ENCODE measurements at places on chromosomes 1 and 21.

DNA sequence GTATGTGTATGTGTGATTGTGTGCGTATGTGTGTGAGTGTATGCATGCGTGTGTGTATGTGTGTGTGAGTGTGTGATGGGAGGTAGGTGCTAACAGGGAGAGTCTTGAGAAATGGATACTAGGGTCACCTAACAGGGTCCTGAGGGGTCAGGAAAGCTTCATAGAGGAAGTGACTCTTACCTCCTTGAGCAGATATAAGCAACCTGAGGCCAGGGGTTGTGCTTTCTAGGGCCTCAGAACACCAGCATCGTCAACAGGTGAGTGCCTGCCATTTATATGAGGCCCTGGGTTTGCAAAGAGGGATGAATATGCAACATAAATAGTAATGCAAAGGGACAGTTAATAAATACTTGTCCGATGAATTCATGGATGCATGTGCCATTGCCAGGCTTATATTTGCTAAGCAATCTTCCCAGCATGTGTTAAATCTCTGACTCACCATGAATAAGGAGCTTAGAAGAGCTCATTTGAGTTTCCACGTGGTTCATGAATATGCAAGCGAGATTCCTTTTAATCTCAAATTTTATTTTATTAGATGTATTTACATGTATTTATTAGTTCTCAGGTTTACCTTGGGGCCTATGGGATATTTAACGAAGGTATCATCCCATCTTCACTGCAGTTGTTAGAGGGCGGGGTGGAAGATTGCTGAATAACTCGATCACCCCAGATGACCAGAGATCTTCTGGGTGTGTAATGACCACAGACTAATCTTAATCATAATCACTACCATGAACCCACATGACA, 438.3 kb downstream of the CAMTA1 start:
- no peak for DNase-seq

- DNase-seq = no peak
Observed at GRCh38 chr1:47468709-47469389, 31.0 kb downstream of the FOXD2 start.

- no peak for DNase-seq
Observed at GRCh38 chr1:213618094-213618493, 369.7 kb upstream of the PROX1 start.

DNA sequence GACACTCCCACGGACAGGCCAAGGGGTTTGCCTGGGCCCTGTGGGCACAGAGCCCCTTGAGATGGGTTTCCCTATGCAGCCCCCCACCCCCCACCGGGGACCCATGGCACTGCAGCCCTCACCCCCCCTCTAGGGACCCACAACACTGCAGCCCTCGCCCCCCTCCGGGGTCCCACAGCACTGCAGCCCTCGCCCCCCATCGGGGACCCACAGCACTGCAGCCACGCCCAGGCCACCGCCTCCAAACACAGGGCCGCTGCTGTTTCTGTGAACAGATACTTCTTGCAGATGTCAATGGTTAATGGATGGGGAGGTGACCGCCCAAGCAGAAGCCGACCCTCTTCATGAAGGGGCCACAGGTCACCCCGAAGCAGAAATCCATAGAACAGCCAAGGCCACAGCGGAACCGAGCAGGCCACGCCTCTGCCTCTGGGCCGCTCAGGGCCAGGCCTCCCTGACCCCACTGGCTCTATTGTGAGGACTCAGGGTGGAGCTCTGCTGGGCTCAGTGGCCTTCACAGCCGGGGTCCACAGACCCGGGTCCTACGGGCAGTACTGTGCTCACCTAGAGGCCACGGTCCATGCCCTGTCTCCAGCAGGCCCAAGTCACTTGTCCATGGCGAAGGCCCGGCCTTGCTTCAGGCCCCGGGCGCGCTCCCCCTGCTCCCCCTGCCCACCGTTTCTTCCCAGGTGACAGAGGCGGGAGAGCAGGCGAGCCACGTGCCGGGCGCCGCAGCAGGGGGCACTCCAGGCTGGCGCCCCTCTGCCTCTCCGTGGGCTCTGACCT, 4.1 kb upstream of the POFUT2 start:
- no peak for DNase-seq

- no peak for DNase-seq
Observed at GRCh38 chr1:204424621-204425020, 13.0 kb upstream of the PPP1R15B start.

- DNase-seq = no peak
Observed at GRCh38 chr1:212916481-212917133, 33.7 kb upstream of the VASH2 start.

DNA sequence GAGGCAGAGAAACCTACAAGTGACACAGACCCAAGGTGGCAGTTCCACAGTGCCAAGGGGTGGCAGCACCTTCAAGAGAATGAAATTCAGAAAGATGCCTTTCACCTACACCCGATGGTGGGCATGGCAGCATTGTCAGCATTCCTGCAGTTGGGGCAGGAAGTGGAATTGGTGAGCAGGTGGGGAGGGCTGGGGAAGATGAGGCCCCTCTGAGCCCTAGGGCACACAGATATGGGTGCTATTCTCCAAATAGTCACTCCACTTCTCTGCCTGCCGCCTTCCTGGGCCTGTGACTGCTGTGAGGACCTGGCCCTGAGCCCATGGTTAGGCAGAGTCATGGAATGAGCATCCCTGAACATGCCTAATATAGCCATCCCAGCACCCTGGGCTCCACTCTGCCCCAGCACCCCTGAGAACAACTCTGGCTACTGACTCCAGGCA, 8.3 kb downstream of the SHISA4 start:
- no peak for DNase-seq

- DNase-seq = no peak
Observed at GRCh38 chr21:28522014-28522799, 470.5 kb downstream of the LTN1 start.

GRCh38 chr1:39157304-39157703, 47.2 kb upstream of the MACF1 start:
- no peak for DNase-seq

DNA sequence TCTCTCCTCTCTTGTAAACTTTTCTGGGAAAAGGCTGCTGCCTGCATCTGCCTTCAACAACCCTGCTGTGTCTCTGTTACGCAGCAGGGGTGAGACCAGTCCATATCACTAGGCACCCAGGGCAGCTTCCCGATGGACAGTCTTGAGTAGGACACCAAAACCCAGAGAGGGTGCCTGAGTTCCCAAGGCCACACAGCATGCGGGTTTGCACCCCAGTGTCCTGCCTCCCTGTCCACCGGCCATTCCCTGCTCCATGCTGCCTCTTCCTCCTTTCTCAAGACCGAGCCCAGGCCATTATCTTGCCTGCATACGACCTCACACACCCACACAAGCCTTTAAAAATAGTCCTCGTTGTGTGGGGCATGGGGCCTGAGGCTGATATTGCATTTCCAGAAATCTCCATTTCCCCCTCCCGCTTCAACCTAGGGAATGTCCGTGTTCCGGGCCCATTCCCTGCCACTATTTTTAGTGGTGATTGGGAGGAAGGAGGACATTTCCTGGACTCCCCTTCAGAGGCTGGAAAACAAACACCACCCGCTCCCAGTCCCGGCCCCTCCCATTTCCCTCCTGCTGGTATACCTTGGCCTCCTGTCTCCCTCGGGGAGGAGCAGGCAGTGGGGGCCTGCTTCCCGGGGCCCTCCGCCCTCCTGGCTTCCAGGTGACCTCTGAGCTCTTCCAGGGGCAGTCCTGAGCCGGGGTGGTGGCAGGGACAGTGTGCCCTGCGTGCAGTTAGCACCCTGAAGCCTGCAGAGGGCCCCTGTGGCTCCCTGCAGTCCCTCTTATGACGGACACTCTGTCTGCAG, 132.4 kb upstream of the TMEM51 start:
- DNase-seq = no peak

DNA sequence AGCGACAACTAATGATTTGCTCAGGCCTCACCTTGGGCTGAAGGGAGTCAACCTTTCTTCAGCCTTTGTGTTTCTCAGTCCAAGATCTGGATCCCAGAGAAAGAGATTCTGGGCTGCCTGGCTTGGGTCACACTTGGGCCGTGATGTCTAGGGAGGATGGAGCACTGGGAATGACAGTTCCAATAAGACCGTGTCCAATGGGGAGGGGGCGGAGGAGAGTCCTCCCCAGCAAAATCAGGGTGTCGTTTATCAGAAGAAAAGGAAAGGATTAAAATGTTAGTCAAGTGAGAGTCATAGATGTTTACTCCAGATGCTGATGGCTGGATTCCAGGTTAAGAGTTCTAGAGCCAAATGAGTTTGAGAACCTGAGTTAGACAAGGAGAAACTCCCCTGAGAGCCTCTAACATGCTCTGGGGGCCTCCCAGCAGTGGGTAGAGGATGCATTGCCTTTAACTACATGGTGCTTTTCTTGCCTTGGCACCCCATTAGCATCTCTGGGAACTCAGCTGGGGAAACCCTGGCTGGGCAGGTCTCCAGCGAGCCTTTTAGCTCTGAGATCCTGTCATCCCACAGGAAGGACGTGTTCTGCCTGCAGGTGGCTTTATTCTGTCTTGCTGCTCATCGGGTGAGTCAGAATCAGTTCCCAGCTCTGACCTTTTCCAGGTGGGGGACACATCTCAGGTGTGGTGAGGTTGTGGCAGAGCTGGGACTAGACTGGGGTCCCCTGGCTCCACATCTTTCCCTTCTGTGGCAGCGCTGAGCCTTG, 22.2 kb downstream of the NIPAL3 start:
- no peak for DNase-seq

- DNase-seq = no peak
Observed at GRCh38 chr1:92797961-92798360, 13.1 kb upstream of the EVI5 start.

GRCh38 chr1:8462371-8462892, 144.5 kb downstream of the SLC45A1 start:
- no peak for DNase-seq

GRCh38 chr1:45097944-45098343, 85.9 kb downstream of the UROD start:
- DNase-seq = no peak

- no peak for DNase-seq
Observed at GRCh38 chr1:32754317-32755097, 51.9 kb upstream of the SYNC start.

DNA sequence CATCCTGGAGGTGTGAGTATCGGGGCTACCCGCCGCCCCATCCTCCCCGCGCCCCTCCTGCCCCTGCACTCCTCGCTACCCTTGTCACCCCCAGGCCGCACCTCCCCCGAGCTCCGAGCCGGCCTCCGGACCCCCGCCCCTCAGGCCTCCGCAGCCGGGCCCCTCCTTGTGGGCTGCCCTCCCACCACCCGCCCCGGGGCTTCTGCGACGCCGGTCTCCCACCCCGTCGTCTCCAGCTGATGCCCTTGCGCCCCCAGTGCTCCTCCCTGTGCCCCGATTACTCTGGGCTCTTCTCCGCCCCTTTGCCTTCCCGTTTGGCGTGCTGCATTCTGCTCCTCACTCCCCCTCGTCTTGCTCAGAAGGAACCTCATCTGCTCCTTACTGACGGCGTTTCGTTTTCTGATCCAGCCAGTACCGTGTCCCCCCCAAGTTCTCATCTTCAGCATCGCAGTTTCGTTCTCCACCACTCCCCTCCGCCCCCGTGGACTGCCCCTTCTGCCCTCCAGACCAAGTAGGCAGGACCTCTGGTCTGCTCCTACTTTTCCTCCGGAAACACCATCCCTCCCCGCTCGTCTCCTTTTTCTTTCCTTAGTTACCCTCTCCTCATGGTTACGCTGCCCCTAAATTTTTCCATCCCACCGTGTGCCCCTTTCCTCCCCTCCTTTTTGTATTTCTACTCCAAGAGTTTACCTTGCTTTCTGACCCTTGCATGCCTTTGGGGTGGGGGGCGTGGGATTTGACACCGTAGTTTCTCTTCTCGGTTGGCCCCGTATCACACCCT, 841 bp downstream of the SNX27 start:
- no peak for DNase-seq

DNA sequence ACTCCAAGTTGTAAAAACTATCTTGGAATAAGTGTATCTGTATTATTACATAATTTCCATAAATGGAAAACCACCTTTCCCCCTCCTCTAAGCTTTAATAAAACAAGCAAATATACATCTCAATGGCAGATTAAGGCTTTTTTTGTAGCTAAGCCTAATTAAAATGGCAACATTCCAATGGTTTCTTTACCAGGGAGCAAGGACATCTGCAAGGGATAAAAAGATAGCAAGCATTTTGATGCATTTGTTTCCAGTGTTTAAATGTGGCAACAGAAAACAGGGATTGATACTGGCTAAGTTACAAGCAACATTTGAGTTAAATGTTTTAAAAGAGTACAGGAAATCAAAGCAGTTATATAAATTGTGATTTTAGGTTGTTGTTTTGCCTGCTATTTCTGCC, 1012.7 kb downstream of the ADGRL2 start:
- no peak for DNase-seq

DNA sequence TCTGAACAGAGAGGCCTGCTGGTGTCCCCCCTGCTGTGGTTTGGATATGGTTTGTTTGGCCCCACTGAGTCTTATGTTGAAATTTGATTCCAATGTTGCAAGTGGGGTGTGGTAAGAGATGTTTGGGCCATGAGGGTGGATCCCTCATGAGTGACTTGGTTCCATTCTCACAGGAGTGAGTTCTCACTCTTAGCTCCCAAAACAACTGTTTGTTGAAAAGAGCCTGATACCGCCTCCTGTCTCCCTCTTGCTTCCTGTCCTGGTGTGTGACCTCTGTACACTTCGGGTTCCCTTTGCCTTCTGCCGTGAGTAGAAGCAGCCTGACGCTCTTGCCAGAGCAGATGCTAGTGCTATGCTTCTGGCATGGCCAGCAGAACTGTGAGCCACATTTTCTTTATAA, 60.5 kb downstream of the C21orf91 start:
- DNase-seq = no peak

- no peak for DNase-seq
Observed at GRCh38 chr1:228768355-228769000, 33.2 kb downstream of the RHOU start.

DNA sequence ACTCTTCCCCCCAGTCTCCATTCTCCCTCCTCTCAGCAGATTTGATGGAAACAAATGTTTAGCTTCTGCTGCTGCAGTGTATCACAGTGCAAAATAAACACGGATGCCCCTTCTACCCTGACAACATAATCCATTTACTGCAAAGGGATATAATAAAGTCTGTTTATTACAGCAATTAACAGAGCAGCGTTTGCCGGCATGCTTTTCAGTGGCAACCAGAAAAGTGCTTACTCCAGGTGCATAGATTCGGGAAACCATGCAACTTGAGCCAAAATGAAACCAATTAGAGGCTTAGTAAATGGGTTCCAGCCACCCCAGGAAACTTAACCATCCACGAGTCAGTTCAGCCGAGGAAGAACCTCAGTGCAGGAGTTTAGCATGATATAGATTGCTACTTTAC, 12.9 kb upstream of the LEMD1 start:
- DNase-seq = no peak

GRCh38 chr1:246283771-246284410, 223.2 kb downstream of the SMYD3 start:
- no peak for DNase-seq

- no peak for DNase-seq
Observed at GRCh38 chr1:44229435-44230167, 16.3 kb downstream of the DMAP1 start.
